Activated CD4-positive, alpha-beta T cell treated with anti-CD3 and anti-CD28 coated beads, Interleukin-2, amount 50 U/mL, for 24 hours (primary cell): ENCODE measurements at places on chromosomes 1 and 21.

GRCh38 chr1:185139246-185139645 lies 17.5 kb downstream of the TRMT1L start:
- no peak for DNase-seq

DNA sequence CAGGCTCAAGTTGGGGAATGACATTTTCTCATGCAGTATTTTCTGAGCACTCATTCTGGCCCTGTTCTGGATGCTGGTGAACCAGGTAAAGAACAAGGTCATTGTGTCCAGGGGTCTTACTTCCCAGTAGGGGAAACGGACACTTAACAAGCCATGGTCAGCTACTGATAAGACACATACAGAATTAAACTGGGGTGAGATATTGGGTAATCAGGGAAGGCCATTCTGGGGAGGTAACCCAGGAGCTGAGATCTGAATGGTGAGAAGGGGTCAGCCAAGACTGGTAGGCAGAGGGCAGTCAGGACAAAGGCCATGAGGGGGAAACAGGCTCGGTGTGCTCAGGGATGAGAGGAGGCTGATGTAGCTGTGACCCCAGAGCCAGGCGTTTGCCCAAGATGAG lies 45.8 kb downstream of the RPS6KA1 start:
- DNase-seq: no peak

- DNase-seq: no peak
These were observed 304.8 kb downstream of the PTPRC start for GRCh38 chr1:198943484-198944187.

- no peak for DNase-seq
These were observed 23.3 kb downstream of the RBM11 start for GRCh38 chr21:14239281-14239680.

- DNase-seq: peak; percentile 52
These were observed 6.6 kb upstream of the ZNF669 start for GRCh38 chr1:247110627-247111258.

GRCh38 chr1:116861137-116861536 lies 48.6 kb upstream of the PTGFRN start:
- DNase-seq: no peak

DNA sequence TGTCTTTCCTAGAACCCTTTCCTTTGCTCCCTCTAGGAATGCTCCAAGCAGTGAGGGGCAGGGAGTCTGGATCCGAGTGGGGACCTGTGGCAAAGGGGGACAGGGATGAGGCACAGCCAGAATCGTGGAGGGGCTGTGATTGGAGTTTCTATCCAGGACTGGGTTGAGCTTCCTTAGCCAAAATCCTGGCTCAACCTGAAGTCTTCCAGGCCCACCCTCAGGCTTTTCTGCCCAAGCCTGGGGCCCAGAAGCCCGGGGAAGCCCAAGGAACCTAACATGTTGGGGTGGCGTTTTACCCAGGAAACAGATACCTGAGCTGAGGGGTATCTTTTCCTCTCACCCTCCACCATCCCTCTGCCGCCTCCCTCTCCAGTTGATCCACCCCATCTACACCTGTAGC lies 5.4 kb downstream of the MYOG start:
- DNase-seq: no peak
